ENCODE measurements at places on chromosomes 16 and 17.

DNA sequence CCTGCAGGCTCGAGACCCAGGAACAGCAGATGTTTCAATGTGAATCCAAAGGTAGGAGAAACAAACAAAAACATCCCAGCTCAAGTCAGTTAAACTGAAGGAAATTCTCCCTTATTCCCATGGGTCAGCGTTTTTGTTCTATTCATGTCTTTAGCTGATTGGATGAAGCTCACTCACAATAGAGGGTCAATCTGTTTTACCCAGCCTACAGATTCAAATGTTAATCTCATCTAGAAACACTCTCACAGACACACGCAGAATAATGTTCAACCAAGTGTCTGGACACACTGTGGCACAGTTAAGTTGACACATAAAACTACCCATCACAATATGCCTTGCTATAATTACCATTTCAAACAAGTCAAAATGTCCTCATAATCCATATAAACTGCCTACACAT, 180.6 kb upstream of the CDH8 start:
- DNase-seq, result no peak

DNA sequence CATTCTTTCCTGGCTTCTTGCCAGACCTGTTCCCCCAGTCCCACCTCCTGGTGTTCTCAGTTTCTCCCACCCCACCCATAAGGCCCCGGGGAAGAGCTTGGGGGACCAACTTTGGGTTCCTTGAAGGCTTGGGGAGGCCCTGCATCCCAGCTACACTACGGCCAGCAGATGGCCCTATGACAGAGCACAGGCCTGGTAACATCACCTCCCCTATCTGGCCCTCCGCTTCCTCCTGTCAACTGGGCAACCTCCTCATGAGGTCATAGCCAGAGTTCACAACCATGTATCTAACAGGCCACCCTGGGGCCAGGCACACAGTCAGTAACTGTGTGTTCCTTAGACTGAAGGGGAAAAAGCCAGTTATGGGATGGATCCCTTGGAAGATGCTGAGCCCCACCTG, 31.4 kb downstream of the MYO15A start:
- no peak for DNase-seq

- no peak for DNase-seq
Observed at GRCh38 chr16:89343501-89344457, 126.3 kb downstream of the ZNF778 start.

DNA sequence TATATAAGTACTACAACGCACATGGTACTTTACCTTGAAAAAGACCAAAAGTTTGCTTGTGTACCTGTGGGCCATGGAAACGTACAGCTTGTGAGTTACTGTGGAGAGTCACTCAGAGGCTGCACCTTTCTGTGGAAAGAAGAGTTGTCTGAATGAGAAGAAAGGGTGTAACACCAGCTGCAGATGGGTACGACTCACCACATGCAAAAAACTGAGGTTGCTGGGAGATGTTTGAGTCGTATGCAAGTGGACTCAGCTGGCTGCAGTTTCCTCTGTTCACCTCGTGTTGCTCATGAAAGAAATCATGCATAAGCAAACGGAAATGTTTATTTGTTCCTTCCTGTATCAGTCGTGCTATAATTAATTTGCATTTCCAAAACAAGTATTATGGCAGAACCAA, 22.4 kb upstream of the DYNLRB2 start:
- peak; percentile 63 for DNase-seq

DNA sequence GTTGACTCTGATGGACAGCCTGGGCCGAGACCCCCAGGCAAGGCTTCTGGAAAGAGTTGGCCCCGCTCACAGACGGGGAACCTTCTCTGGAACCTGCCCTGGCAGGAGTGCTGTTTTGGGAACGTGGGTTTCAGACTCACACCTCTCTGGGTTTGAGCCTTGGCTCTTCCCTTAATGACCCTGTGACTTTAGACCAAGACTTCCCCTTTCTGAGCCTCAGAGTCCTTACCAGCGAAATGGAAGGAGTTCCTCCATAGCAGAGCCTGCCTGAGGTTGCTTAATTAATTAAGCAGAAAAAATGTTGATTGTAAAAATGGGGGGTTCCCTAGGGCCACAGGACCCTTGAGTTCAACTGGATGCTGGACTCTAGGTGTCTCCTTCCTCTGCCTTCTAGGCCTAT, 408.2 kb downstream of the SEC14L1 start:
- no peak for DNase-seq

DNA sequence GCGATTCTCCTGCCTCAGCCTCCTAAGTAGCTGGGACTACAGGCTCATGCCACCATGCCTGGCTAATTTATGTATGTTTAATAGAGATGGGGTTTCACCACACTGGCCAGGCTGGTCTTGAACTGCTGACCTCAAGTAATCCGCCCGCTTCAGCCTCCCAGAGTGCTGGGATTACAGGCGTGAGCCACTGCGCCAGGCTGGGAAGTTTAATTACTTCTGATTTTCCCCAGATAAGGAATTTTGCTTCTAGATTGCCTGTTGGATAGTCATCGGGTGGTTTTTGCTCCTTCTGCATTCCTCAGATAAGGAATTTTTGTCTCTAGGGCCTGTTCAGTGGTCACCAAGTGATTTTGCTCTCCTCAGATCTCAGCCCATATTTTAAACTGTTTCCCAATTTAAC, 112.5 kb downstream of the MAP2K4 start:
- DNase-seq, result no peak

- no peak for DNase-seq
Observed at GRCh38 chr17:41428591-41429291, 4.4 kb upstream of the KRT37 start.

DNA sequence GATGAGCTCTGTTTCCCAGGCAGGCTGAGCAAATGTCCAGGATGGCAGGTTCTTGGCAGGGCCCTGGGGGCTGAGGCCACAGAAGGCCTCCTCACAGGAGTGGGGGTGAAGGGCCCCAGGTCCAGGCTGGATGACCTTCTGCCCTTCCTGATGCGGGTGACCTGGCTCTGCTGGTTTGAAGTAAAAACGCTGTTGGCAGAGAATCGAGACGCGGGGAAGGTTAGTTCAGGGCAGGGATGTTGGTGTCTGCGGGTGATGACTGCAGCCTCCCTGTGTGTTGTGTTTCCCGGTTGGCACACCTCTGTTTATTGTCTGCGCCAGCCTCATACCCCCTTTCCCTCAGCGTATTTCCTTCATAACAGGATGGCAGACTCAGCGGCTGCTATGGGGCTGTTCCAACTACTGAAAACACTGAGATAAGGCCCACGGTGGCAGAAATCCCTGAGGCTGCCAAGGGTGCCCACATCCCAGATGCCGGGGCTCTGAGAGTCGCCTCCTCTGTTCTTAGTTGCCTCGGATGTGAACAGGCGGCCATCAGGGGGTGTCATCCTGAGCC, 104.6 kb downstream of the METRNL start:
- no peak for DNase-seq

Measured in germinal center (tissue), 1 donor.